Endothelial cell (in vitro differentiated cells): ENCODE measurements at places on chromosomes 7 and 10.

DNA sequence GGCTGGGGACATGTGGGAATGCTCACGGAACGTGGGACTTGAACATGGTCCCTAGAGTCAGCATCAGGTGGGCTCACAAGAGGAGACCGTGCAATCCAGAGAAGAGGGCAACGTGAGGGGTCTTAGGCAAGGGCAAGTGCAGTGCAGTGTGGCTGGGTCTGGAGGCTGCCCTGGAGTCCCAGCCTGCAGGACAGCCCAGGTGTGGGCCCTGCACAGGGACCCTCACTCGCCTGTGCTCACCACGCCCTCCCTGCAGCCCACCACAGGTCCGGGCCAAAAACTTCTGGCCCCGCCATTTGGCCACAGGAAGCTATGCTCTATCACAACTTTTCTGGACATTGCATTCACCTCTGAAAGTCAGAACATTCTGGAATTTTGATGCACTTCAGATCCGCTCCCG, 133.5 kb downstream of the PAXIP1 start:
- no peak for DNase-seq

DNA sequence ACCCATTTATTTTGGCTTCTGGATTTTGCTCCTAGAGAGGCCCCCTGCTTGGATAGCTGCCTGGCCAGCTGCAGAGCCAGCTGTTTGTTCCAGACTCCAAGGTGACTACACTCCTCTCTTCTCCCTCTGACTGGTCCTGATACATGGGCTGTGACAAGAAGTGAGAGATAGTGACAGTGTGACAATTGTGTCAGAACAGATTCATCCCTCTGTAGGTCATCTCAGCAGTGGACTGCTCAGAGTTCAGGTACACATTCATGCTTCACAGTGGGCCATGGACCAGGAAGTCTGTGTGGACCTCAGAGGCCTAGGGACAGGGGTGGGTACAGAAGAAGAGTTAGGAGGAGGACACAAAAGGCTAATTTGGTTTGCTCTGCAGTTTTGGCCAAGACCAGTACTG, 188.2 kb upstream of the MKLN1 start:
- DNase-seq, result no peak

GRCh38 chr10:5573968-5574641, 49.3 kb downstream of the CALML3 start:
- no peak for DNase-seq

DNA sequence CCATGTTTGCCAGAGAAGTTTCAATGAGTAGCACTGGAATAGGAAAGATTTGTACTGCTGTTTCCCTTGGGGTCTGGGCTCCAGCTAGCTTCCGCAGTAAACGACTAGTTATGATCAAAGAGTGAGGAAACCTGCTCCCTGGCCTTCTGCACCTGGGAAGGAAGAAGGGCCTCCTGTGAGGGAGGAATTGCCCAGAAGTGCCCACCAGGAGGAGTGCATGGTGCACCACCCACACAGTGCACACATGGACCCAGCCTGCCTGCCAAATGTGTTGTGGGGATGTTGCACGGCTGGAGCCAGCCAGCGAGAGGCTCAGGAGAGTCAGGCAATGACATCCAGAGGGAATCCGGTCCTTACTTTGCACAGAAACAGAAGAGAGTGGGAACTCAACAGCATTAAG, 27.0 kb upstream of the FAM107B start:
- peak; percentile 10 for DNase-seq

DNA sequence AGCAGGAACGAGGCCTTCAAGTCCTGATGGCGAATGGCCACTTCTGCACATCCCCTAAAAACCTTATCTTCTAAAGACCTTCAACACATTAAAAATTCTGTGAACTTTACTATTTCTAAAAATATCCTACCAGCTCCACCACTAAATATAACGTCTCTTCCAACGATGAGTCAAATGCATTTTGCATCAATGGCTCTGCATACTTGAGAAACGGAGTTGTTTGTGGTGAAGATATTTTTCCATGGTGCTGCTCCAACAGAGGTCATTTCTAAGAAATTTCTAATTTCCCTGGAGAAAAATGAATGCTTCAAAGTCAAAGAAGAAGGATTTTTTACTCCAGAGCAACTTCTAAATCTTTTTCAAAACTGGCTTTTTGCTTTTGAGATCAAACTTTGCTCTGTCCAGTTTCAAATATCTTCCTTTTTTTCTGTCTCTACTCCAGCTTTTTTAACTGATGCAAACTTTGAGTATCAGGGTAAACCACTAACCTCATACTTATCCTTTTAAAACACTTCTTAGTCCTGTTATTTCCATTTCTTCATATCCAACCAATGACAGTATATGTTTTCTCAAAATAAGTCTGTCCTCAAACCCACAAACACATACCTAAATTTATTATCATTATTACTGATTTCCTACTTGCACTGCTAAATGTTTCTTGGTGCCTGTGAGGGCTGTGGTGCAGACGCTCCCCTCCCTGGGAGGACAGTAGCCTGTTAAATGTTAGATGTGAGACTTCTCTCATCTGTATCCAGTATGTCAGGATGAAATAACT, 258.1 kb downstream of the KLF6 start:
- DNase-seq, result no peak

GRCh38 chr7:80150611-80151273, 16.1 kb downstream of the GNAI1 start:
- DNase-seq, result no peak

GRCh38 chr7:34044734-34045353, 139.5 kb downstream of the BMPER start:
- no peak for DNase-seq

DNA sequence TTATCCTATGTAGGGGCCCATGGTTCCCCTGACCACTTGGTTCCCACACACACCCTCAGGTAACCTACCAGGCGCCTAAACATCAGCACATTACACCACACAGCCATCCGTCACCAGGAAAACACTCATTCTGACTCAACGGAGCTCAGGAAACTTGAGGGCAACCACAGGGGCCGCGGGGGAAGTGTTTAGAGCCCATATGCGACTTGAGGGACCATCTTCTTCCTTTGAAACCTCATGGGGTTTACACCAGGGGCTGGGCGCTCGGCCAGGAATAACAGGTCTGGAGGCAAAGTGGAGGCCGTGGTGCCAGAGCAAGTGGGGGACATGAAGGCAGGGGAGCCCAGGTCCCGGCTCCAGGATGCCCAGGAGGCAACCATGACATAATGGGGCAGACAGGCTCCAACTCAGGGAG, 1.5 kb downstream of the STX1A start:
- no peak for DNase-seq

GRCh38 chr10:84837877-84838276, 509.5 kb downstream of the CCSER2 start:
- no peak for DNase-seq

DNA sequence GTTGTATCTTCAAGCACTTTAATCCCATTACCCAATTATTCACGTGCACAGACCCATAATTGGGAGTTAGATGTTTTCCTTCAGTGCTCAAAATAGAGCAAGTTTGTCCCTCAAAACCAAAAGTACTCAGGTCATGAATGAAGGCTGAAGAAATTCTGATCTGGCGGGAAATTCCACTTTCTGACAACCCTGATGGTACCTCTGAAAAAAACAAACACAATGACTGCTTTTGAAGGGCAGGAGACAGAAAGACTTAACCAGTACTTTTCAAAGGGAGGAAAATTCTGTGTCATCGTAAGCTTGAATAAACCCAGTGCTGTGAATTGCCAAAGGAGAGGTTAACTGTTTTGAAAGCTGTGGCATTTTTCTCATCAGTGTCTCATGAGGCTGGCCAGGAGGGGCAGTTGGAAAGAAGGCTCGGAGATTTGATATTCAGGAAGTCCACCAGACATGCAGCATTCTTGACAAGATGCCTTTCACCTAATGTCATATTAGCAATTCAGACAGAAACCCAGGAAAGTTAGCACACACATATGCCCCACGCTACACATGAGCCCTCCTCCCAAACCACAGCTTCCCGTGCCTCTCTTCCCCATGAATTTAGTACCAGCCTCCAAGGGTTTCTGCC, 347.0 kb downstream of the KCNMA1 start:
- DNase-seq, result no peak

GRCh38 chr7:8168336-8168735, 93.6 kb downstream of the ICA1 start:
- no peak for DNase-seq

- DNase-seq, result no peak
These were observed 74.0 kb downstream of the ARID5B start for GRCh38 chr10:61975391-61975932.

DNA sequence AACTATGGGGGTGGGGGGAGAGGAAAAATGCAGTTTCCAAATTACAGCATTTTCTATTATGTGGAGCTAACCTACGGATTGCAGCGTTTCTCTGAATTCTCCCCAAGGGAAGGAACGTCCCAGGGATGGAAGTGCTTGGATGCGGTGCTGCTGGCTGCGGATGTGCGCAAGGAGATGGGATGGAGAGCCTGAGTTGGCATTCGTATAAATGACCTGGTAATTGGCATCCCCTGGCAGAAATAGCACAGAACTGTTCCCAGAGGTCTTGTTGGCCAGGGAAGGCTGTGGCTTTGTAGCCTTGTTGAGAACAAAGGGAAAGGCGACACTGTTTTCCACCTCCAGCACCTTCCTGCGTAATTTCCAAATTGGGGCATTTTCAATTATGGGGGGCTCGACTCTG, 2.7 kb downstream of the ORAI2 start:
- DNase-seq, result no peak
